ENCODE measurements at places on chromosomes 12 and 14.
A peak's percentile ranks its signal among the peaks of the same experiment; 100 is the strongest.

GRCh38 chr14:104651876-104652260 is 37.5 kb upstream of the INF2 start:
- DNase-seq = no peak

- no peak for DNase-seq
Measured at GRCh38 chr12:3496957-3497356, 6.0 kb downstream of the PRMT8 start.

- DNase-seq = no peak
Measured at GRCh38 chr14:79698298-79698711, 513.0 kb downstream of the DIO2 start.

- DNase-seq = no peak
Measured at GRCh38 chr12:32115404-32116104, 8.9 kb downstream of the BICD1 start.

DNA sequence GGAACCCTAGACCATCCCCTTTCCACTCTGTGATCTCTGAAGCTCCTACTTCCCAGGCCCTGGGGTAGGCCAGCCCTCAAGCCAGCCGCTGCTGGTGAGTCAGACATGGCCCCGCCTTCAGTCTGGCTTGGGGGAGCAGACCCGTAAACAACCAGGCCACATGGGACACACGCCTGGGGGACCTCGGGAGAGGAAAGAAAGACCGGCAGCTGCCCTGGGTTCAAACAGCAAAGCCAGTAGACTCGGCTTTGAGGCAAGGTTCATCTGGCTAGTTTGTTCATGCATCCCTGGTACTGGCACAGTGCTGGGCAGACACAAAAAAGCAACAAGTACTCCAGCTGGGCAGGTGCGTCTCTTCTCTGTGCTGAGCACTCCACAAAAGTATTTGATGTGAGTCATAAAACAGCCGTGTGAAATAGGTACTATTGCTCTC is 101.9 kb downstream of the SETD3 start:
- DNase-seq = no peak

DNA sequence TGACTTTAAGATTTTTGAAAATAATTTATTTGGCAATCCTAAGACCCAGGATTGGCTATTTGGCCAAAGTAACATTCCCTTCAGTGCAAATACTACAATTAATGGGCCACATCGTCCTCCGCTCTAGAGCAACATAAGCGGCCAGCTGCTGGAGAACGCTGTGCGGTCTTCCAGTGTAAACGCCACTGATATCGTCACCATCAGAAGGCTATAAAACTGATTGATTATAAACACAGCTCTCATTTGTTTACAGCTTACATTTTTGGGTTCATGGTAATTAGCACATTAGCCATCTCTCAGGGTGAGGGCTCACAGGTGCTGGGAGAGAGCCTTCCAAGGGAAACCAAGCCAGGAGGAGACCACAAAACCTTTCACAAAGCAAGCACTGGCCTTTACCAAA is 130.1 kb upstream of the BMP4 start:
- no peak for DNase-seq

DNA sequence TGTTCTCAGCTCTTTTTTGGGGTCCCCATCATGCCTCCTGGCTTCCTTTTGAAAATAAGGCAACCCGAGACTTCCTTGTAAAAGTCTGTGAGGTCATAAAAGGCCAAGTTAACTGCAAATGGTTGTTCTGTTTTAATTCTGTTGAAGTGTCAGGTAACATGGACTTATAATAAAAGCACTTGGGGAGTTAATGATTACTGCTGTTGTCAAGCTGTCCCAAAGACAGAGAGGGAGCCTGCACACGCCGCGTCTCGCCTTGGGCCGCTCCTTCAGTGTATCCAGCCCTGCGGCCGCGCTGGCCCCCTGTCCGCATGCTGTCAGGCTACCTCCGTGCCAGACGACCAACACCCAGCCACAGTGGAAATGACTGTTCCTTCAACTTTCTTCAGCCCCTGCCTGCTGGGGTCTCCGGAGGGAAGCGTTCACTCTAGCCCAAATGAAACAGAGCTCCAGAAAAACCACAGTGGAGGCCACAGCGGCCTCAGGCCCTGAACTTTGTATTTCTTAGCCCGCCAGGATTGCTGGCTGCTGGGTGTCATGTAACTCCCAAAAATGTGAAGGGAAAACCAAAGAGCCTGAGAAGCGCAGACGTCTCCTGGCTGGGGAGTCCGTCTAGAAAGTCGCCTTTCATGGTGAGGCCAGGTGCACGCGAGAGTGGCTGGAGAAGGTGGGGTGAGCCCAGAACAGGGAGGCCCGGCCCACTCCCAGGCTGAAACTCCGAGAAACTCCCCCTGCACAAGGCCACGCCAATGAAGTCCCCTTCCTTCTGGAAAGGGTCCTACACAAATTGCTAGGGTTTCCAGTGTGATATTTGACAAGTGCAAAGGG is 189.1 kb downstream of the ZFP36L1 start:
- no peak for DNase-seq

DNA sequence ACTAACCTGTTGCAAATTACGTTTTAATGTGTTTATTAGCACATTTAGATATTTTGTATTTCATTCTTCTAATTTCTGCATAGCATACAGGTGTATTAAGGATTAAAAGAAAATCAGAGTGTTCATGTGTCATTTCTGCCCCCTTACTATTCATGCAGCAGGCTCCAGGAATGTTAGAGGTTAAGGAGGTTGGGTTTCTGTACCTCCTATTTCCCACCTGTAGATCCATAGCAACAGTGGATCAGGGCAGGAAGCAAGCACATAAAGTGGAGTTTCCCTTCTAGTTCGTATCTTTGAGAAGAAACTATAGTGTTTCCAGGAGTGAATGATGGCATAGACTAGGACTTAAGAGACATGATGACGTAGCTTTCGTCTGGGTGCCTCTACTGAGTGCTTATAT is 18.9 kb downstream of the JKAMP start:
- DNase-seq = no peak

DNA sequence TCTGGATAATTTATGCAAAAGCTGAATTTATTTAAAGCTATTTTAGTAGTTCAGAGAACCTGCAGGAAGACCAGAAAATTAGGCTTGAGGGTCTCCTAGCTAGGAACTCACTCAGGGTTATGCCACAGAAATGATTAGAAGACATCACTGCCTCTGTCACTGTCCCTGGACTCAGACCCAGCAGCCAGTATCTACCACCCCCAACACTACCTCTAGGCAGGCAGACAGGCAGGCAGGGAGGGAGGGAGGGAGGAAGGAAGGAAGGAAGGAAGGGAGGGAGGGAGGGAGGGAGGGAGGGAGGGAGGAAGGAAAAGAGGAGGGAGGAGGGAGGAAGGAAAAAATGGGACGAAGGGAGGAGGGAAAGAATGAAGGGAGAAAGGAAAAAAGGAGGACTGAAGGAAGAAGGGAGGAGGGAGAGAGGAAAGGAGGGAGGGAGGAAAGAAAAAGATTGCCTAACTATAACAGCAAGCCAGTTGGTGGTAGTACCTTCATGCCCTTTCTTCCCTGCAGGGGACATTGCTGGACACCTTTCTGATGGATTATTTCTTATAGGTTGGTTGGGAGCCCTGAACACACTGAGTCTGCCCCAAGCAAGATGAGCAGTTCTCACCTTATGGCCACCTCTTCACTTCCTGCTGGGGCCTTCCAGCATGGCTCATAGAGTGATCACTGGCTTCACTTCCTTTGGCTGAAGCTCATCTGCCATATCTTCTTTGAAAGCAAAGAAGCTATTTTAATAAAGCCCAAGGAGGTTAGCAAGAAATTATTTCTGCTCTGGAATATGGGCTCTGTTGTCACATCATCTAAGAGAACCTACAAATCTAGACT is 49.7 kb downstream of the KICS2 start:
- DNase-seq = no peak

DNA sequence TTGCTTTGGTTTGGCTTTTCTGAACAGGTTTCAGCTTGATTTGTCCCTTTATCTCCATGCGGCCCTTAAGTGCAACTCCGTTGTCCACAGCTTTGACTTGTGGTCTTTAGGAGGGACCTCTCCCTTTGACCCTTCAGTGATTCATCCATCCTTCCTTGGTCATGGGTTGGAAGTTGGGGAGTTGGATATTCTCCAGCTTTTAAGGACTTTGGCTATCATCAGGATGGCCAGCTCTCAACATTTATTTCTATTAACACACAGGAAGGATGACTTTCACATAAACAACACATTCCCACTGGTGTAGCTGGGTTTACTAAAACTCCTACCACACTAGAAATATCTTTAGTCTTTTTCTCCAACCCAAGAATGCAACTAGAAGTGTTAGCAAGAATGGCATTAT is 50.9 kb upstream of the E2F7 start:
- DNase-seq = no peak

DNA sequence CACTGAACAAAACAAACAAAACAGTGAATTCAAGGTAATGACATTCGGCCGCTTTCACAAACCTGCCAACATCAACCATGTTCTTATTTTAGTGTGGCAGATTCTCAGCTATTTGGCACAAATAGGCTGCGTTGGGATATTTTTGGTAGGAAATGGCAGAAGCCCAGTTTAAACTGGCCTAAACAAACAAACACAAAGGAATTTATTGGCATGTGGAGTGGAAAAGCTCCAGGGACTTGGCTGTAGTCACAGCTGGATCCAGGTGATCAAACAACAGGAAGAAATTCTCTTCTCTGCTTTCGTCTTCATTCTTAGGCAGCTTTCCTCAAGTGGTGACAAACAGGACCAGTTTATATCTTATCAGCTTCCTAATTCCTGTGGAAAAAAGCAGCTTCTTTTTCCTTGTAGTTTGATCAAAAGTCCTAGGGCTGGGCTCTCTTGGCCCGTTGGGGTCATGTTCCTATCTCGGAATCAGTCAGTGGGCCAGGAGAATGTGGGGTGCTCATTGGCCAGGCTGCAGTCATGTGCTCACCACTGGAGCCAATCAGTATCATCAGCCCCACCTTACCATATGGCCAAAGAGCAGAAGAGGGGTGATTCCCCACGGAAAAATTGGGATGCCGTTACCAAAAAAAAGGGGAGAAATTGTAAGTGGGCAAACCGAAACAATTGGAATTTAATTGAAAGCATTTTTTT is 22.6 kb downstream of the C12orf75 start:
- no peak for DNase-seq

- DNase-seq = peak; percentile 48
Measured at GRCh38 chr14:105484069-105484996, 2.4 kb upstream of the CRIP1 start.

GRCh38 chr14:21496453-21496852 is 14.7 kb downstream of the METTL3 start:
- no peak for DNase-seq

GRCh38 chr12:101430456-101430855 is 22.9 kb upstream of the ARL1 start:
- DNase-seq = no peak

- DNase-seq = no peak
Measured at GRCh38 chr12:92794814-92795213, 92.0 kb downstream of the PLEKHG7 start.

GRCh38 chr12:63149909-63150712 is 890 bp downstream of the AVPR1A start:
- no peak for DNase-seq

- DNase-seq = no peak
Measured at GRCh38 chr12:103768467-103769123, 72.4 kb downstream of the NT5DC3 start.

Measured in stimulated activated naive CD4-positive, alpha-beta T cell treated with Interleukin-2 at 50 U/mL for 16 hours (primary cell).